Frontal cortex (tissue), 4 donors: ENCODE measurements at places on chromosomes 16 and 17. TPM values are rescaled to one million over a fixed set of nuclear protein-coding genes. Genes with fewer than 3 reads are reported as not detected.

Gene PRPSAP1
- total RNA-seq = 52.2 TPM

DNA sequence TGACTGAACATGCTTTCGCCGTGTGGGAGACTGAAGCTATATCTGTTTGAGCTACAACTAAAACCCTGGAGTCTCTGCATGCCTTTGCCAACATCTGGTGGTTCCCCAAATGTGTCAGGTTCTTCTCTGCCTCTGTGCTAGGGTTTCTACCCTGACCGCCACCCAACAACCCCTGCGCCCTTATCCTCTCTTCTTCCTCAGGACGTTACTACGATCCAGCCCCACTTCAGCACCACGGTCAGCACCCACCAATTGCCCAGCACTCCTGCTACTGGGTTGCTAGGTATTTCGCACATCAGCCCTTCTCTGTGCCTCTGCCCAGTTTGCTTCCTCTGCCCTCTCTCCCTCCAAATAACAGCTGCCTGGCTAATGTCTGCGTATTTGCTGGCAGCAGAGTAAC, 106.3 kb upstream of the HSBP1 start:
- no peak for DNase-seq

- no peak for DNase-seq
Observed at GRCh38 chr17:27269974-27270373, 23.9 kb upstream of the WSB1 start.

DNA sequence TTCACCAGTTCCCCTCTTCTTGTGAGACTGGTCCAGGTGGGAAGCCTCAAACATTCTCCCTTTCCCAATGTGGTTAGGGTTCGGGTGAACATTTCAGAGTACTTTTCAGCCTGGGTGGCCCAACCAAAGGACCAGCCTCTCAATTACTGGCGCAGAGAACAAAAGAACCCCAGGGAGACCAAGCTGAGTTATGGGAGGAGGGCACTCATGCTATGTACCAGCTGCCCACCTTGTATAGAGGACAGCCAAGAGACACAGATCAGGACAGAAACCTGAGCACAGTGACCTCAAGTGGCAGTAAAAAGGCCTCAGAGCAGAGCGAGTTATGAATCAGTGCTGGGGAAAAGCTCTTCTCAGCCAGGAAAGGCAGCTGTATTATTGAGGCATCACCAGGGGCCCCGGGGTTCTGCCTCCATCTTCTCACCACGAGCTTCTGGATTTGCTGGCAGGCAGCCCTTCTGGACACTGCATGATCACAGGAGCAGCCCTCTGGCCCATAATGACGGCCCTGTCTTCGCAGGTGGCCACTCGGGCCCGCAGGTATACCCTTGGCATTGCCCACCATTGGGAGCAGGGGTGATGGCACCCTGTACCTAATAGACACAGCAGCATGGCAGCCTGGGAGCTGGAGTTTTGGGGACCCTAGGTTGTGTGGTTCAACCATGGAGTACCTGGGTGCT, 3.8 kb downstream of the G6PC3 start:
- no peak for DNase-seq

DNA sequence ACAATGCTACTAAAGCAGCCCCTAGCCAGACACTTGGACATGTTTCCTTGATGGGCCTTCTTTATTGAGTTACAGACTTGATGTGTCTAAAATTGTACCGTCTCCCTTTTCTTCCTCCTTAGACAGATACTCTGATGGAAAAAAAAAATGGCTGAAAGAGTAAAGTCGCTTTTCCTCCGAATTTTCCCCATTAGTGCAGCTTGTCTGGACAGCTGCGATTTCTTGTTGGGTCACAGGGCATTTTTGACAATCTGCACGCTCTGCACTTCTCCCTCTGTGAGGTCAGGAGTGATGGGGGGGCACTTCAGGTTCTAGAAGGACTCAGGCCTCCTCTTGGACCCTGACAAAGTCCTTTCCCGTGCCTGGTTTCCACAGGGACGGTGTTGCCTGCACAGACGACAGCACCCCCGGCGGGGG, 968 bp upstream of the PRKAR1A start:
- DNase-seq = no peak

GRCh38 chr17:64115822-64116534, 14.0 kb downstream of the ERN1 start:
- DNase-seq = no peak

- DNase-seq = no peak
Observed at GRCh38 chr16:69270395-69270794, 40.8 kb upstream of the VPS4A start.

DNA sequence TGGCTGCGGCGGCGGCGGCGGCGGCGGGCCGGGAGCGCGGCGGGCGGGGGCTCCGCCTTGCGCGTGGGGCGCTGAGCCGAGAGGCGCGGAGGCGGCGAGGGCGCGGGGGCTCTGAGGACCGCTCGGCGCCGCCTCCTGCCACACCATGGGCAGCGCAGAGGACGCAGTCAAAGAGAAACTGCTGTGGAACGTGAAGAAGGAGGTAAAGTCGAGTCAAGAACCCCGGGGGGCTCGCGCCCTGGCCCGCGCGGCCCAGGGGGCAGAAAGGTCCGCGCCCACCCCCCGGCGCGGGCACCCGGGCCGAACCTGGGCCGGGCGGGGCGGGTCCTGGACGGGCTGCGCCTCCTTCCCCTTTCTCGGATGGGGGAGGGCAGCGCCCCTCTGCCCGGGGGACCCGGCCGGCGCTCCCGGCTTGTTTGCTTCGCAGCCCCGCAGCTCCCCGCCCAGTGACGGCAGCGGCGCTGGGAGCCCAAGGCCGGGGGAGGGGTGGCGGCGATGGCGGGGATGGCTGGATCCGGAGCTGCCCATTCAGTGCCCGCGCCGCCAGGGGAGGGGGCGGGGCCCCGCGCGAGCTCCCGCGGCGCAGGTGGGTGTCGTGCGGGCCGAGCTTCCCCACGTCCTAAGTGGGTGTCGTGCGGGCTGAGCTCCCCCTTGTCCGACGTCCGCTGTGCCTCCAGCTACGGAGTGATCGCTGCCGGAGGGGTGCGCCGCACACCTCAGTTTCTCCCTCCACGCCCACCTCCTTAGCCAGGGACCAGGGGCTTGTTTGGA, 428 bp downstream of the SGSM2 start:
- peak; percentile 75 for DNase-seq
